ENCODE measurements at places on chromosomes 3 and 15. TPM values are rescaled to one million over a fixed set of nuclear protein-coding genes. Genes with fewer than 3 reads are reported as not detected.
A peak's percentile ranks its signal among the peaks of the same experiment; 100 is the strongest.

DNA sequence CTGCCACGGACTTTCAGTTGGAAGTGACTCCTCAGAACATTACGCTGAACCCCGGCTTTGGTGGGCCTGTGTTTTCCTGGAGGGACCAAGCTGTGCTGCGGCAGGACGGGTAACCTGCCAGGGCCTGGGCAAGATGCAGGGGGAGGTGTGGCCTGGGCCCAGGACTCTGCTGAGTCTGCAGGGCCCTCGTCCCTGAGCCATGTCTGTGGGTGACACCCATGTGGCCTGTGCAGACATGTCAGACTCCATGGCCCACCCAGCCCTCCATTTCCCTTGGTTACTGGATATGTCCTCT lies 4.9 kb upstream of the ITIH3 start:
- DNase-seq, result no peak

- DNase-seq, result no peak
These were observed 58.2 kb upstream of the SCN5A start for GRCh38 chr3:38707730-38708129.

- peak; percentile 93 for DNase-seq
These were observed 62.8 kb downstream of the POLR2M start for GRCh38 chr15:57769266-57769665.

GRCh38 chr3:156888176-156888575 lies 62.0 kb downstream of the LEKR1 start:
- no peak for DNase-seq

GRCh38 chr15:84810073-84810840 lies 6.9 kb upstream of the ALPK3 start:
- peak; percentile 22 for DNase-seq

- DNase-seq, result peak; percentile 4
These were observed 64.1 kb downstream of the CDIN1 start for GRCh38 chr15:36643551-36643950.

DNA sequence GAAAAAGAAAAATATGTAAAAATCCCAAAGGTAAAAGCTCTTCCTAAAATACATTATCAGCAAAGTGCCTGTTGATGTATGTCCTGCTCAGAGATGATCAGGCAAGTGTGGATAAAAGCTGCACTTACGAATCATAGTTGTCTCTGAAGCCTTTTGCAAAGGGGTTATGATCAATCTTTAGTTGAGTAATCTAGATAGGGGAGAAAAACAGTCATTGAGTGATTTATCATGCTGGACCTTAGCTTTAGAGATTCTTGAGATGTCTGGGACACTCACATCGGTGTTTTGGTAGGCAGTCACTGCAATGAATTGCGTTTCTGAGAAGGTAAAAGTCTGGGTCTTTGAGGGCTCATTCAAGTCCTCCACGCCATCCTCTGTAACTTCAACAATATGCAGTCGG lies 3.7 kb downstream of the EOMES start:
- no peak for DNase-seq

GRCh38 chr15:56752986-56753385 lies 19.7 kb upstream of the ZNF280D start:
- no peak for DNase-seq

DNA sequence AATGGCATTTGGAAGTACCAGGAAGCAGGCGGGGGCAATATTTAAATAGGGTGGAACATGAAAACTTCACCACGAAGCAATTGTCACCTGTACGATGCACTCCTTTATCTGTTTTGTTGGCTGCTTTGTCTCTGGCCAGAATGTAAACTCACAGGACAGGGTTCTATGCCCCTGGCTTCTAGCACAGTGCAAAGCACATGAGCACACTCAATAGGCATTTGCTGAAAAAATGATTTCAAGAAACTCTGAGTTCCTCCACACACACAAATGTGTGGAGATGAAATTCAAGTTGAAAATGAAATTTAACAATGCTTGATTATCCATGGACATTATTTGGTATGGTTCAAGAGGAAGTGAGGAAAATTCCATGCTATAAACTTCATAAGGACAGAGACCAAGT lies 229.6 kb upstream of the FEZF2 start:
- DNase-seq, result no peak

DNA sequence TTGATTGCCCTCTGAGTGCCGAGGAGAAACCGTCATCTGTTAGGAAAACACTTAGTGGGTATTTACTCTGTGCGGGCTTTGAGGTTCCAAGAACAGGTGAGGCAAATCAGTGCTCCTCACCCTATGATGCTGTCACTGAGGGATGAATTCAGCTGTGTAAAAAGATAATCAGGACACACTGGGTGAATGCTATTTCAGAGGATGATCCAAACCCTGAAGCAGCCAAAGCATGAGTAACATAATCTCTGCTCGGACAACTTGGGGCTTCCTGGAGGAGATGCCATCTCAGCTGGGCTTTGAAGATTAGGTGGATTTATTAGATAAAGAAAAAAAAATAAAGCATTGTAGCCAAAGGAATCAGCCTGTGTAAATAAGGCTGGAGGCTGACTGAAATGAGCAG lies 10.5 kb upstream of the GADL1 start:
- no peak for DNase-seq

GRCh38 chr15:92909136-92909781 lies 9.1 kb downstream of the CHD2 start:
- no peak for DNase-seq

GRCh38 chr3:73141525-73141924 lies 80.1 kb downstream of the EBLN2 start:
- DNase-seq, result no peak

GRCh38 chr3:150409512-150410310 lies 1.6 kb downstream of the TSC22D2 start:
- peak; percentile 76 for DNase-seq

GRCh38 chr15:42581272-42581730 lies 5.9 kb downstream of the STARD9 start:
- DNase-seq, result peak; percentile 77

DNA sequence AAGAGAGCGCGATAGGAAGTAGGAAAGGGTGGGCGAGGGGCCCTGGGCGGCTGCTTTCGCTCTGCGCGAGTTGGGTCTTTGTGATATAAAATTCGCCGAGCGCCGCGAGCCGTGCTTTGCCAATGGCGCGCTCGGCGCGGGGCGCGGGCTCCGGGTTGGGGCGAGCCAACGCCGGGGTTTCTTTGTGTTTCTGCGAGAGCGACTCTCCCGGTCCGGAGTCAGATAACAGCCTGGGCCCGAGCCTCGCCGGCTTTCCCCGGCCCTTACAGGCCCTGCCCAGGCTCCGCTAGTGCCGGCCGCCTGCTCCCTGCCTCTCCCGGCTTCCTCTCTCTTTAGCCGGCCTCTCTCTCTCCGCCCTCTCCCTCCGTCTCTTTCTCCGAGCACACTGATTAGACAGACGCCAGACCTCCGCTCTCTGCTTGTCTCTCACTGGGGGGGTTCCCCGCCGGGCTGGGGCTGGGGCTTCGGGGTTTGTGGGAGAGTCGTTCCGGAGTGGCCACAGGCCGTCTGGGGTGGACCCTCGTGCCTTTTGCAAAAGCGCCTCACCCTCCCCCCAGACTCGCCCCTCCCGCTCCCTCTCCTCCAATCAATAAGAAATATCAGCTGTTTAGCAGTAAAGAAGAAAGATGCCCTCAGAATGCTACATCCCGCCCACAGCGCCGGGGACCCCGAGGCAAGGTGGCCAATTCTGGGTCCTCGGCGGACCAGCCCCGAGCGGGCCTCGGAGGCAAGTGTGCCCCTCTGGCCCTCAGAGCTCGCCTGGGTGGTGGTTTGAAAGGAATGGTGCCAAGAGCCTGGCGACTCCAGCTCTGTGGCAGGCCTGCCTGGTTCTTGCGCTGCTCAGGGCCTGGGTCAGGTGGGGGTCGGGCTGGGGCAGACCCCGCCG lies 2.9 kb downstream of the NR2F2 start:
- peak; percentile 53 for DNase-seq

DNA sequence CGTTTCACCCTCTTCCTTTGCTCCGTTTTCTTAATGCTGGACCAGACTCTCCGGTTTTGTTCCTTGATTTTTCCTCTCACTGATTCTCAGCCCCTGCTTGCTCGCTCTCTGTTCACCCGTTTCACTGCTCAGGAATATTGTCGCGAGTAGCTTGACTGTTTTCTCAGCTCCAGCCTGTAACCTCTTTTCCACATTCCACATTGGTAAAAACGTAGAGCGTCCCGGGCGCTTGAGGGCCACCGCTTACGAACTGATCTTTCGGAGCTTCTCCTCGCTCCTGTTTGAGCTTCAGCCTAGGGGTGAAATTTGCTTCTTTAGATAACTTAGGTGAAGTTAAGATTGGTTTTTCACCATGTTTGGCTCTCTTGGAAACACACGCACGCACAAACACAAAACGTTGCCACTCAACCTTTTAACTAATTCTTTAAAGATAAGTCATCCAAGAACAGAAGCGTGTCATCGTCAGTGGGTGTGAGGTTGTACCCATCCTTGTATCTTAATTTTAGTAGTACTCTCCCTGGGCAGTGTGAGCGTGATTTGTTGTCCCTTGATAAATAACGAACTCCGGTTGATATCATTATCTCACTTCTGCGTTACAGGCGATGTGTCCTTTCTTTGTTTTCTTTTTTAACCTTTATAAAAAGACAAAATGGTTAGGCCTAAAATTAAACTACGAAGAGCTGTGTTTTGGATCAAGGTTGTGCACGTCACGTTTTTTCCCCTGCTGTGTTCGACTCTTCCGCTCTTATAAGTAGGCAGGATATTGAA lies 1.0 kb downstream of the PAK2 start:
- DNase-seq, result peak; percentile 55

DNA sequence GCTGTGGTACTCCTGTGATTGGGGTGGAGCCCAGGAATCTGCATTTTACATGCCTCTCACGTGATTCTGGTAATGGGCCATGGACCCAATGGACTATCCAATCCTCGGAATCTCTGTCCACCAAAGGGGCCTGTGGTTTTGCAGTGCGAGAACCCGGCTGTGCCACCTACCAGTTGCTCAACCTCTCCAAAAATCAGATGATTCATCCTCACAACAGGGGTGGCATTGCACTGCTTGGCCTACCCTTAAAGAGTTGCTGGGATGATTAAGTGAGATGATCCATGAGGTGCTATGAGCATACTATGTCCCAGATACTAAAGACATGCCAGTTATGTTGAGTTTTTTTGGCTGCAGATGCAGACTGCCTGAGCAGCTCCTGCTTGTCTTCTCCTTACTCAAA lies 5.1 kb downstream of the ANP32A start:
- peak; percentile 59 for DNase-seq

DNA sequence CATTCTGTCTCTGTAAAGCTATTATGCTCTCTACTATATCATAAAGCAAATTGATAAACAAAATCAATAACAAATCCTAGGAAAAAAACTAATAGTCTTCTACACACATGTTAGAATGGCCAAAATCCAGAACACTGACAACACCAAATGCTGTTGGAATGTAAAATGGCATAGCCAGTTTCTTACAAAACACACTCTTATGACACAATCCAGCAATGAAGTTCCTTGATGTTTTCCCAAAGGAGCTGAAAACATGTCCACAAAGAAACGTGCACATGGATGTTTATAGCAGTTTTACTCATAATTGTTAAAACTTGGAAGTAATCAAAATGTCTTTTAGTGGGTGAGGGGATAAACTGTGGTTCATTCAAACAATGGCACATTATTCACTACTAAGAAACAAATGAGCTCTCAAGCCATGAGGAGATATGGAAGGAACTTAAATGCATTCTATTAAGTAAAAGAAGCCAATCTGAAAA lies 32.7 kb downstream of the CADM2 start:
- no peak for DNase-seq

DNA sequence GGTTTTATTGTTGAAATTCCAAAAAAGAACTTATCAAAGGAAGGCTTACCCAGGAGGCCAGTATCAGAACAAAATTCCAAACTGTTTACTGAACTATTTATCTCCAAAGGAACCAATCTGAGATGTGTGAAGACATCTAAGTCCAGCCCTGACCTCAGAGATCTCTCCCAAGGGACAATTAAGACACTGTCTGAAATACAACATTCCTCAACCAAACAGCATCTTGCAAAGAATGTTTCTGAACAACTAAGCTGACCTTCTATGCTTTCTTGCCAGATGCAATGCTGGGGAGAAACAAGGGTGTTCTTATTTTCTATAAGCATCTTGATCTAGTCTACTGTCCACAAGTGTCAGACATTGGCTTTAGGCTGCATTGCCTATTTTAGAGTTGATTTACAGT lies 13.6 kb downstream of the PDZRN3 start:
- peak; percentile 40 for DNase-seq

GRCh38 chr3:112459750-112460149 lies 39.5 kb downstream of the BTLA start:
- DNase-seq, result no peak

DNA sequence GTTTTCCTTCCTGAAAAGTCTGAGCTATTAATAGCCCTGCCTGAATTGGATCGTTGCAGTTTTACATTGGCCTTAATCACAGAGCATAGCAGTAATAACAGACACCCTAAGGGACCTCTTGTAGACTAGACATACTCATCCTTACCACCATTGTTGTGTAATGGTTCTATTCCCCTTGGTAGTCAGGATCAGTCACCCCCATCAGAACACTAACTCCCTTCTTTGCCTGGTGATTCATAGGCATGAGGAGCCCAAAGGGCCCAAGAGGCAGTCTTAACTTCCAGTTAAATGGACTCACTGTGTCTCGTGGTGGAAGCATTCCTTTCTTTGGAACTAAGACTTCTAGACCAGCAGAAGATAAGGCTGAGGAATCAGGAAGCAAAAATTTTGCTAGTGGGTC lies 20.2 kb downstream of the CGGBP1 start:
- DNase-seq, result peak; percentile 75

- no peak for DNase-seq
These were observed 798 bp downstream of the GCHFR start for GRCh38 chr15:40764629-40765103.

DNA sequence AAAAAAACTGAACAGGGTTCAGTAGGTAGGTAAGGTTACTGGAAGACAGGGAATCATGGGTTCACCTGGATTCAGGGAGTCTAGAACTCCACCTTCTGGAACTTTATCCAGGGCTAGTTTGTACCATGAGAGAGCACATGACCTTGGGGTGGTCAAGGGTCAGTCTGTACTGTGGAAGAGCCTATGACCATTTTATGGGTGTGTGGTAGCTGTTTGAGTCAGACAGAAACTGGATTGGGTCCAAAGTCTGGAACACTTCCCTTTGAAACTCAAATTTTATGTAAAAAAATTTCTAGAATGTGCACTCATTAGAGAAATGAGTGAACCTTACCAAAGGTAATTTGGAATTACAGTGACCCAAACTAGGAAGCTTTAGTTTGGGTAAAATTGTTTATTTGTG lies 486.0 kb upstream of the AGTR1 start:
- DNase-seq, result peak; percentile 32

Gene WDR93
- total RNA-seq, result 0.48 TPM

Gene FBN1
- total RNA-seq, result 208 TPM

Gene NOX5
- total RNA-seq, result 2.9 TPM

Gene C2CD4A
- not detected for total RNA-seq

Gene LRRC2
- total RNA-seq, result 0.12 TPM

Gene GP5
- total RNA-seq, result not detected

Gene PGBD4
- 2.5 TPM for total RNA-seq

Gene TERC
- total RNA-seq, result 88.5 TPM

Gene FETUB
- not detected for total RNA-seq

Gene FAN1
- total RNA-seq, result 4.8 TPM

Gene APOD
- 1.6 TPM for total RNA-seq

Gene CPA3
- not detected for total RNA-seq

Gene LRRC58
- total RNA-seq, result 50.5 TPM

Gene STAB1
- under 0.01 TPM for total RNA-seq

Measured in RPMI7951 (cell line).